Activated CD8-positive, alpha-beta memory T cell treated with anti-CD3 and anti-CD28 coated beads, Interleukin-2, amount 10 ng/mL, durations not matched to agents 7 days and 5 days (primary cell): ENCODE measurements at places on chromosomes 3 and 15. TPM values are rescaled to one million over a fixed set of nuclear protein-coding genes. Genes with fewer than 3 reads are reported as not detected.

- peaks cover 51% of the 10 kb centered on the region for H3K27me3 ChIP-seq
- no peak for DNase-seq
- H3K36me3 ChIP-seq = peaks cover 7% of the 10 kb centered on the region
These were observed 54.5 kb downstream of the CPN2 start for GRCh38 chr3:194296454-194297263.

- DNase-seq = no peak
- H3K4me1 ChIP-seq = no peaks in the 10 kb centered on the region
- H3K27ac ChIP-seq = no peak overlapping the region
- H3K36me3 ChIP-seq = no peaks in the 10 kb centered on the region
- H3K4me3 ChIP-seq = no peak overlapping the region
These were observed 471.2 kb downstream of the MFSD1 start for GRCh38 chr3:159273070-159273469.

- H3K36me3 ChIP-seq = no peaks in the 10 kb centered on the region
- no peaks in the 10 kb centered on the region for H3K4me1 ChIP-seq
- H3K4me3 ChIP-seq = no peak overlapping the region
- no peak for DNase-seq
- peaks cover 19% of the 10 kb centered on the region for H3K27me3 ChIP-seq
These were observed 26.1 kb downstream of the CD276 start for GRCh38 chr15:73710321-73710720.

GRCh38 chr15:62625429-62626033, 417.0 kb upstream of the TPM1 start:
- peaks cover 12% of the 10 kb centered on the region for H3K27me3 ChIP-seq
- H3K4me1 ChIP-seq = peaks cover 9% of the 10 kb centered on the region
- H3K36me3 ChIP-seq = no peaks in the 10 kb centered on the region

Gene MFN1
- 28.5 TPM for total RNA-seq

Gene OR5K2
- not detected for total RNA-seq

Gene ESYT3
- total RNA-seq = 0.26 TPM

Gene SLC6A11
- total RNA-seq = not detected

GRCh38 chr3:100777271-100777670, 68.0 kb downstream of the TFG start:
- no peaks in the 10 kb centered on the region for H3K27me3 ChIP-seq
- no peak overlapping the region for H3K4me3 ChIP-seq
- H3K4me1 ChIP-seq = no peaks in the 10 kb centered on the region
- H3K36me3 ChIP-seq = peaks cover 1% of the 10 kb centered on the region

- peaks cover 6% of the 10 kb centered on the region for H3K27me3 ChIP-seq
- DNase-seq = no peak
- H3K4me1 ChIP-seq = peaks cover 8% of the 10 kb centered on the region
- no peak overlapping the region for H3K4me3 ChIP-seq
- H3K27ac ChIP-seq = no peak overlapping the region
These were observed 26.5 kb upstream of the POLR2M start for GRCh38 chr15:57680021-57680420.

Gene ZNF197
- total RNA-seq = 13.8 TPM

Gene ZBTB38
- total RNA-seq = 42.5 TPM

DNA sequence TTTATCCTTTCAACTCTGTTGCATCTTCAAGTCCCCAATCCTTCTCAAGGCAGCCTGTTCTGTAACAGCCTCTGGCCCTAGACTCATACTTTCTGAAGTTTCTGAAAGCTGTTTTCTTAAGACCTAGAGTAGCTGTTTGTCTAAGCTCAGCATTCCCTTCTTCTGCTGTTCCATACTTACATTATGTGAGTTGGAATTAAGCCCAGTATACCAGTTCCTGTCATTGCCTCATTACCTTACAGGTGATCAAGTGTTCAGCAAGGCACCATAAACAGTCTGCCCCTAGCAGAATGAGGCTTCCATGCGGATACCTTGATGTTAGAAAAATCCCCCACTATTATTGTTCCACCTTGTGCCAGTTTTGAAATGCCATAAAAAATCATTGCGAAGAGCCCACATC, 180.6 kb downstream of the PLCL2 start:
- H3K36me3 ChIP-seq = peaks cover 53% of the 10 kb centered on the region
- no peak overlapping the region for H3K4me3 ChIP-seq
- DNase-seq = no peak

DNA sequence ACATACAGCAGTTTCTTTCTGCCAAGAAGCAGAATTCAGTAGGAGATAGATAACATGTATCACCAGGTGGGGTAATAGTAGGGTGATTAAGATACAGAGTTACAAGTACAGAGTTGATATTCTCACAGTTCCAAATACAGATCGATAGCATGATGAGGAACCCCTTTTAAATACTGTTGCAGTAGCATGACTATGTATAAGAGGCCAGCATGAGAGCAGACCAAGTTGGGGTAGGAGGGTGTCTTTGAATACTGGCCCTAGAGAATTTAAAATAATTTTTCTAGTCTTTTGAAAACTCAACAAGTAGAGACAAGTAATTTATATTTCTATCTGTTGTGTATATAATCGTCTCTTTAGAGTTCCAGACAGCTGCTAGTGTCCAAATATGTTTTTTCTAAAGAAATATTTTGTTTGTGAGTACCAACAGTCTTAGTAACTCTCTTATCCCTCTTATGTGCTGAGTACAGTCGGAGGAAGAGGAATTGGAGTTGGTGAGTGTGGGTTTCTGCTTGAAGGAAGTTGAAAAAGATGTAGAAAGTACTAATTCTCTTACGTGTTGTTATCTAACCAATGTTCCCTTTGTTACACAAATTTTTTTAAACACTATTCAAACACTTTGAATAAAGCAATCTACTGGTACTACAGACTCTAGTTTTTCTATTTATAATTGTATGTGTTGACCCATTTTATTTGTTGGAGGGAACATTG, 30.2 kb downstream of the LYSMD4 start:
- DNase-seq = no peak
- peaks cover 36% of the 10 kb centered on the region for H3K4me1 ChIP-seq
- peaks cover 1% of the 10 kb centered on the region for H3K36me3 ChIP-seq

GRCh38 chr3:107441617-107442016, 64.4 kb downstream of the CCDC54 start:
- no peak overlapping the region for H3K4me3 ChIP-seq
- DNase-seq = no peak
- H3K36me3 ChIP-seq = no peaks in the 10 kb centered on the region
- no peak overlapping the region for H3K27ac ChIP-seq
- H3K27me3 ChIP-seq = peaks cover 3% of the 10 kb centered on the region

GRCh38 chr3:66110840-66111239, 72.1 kb upstream of the MAGI1 start:
- H3K4me1 ChIP-seq = peaks cover 2% of the 10 kb centered on the region
- no peak overlapping the region for H3K27ac ChIP-seq
- H3K4me3 ChIP-seq = no peak overlapping the region
- DNase-seq = no peak
- H3K36me3 ChIP-seq = no peaks in the 10 kb centered on the region

Gene GPR87
- 0.40 TPM for total RNA-seq

DNA sequence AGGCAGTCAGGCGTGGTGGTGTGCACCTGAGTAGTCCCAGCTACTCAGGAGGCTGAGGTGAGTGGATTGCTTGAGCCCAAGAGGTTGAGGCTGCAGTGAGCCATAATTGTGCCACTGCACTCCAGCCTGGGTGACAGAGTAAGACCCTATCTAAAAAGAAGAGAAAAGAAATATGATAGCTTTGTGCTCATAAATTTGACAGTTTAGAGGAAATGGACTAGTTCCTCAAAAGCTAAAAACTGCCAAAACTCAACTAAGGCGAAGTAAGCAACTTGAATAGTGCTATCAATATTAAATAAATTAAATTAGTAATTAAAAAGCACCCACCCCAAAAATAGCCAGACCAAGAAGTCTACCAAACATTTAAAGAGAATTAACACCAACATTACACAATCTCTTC, 24.5 kb upstream of the SLC15A2 start:
- H3K4me3 ChIP-seq = no peak overlapping the region
- no peaks in the 10 kb centered on the region for H3K27me3 ChIP-seq

GRCh38 chr3:12182687-12183441, 24.2 kb upstream of the TIMP4 start:
- no peak for DNase-seq
- no peak overlapping the region for H3K4me3 ChIP-seq
- H3K27ac ChIP-seq = no peak overlapping the region
- no peaks in the 10 kb centered on the region for H3K27me3 ChIP-seq

- no peak for DNase-seq
- H3K4me1 ChIP-seq = peaks cover 24% of the 10 kb centered on the region
- H3K4me3 ChIP-seq = no peak overlapping the region
- H3K27me3 ChIP-seq = no peaks in the 10 kb centered on the region
- H3K27ac ChIP-seq = no peak overlapping the region
These were observed 4.4 kb downstream of the MTMR14 start for GRCh38 chr3:9653565-9654248.

Gene CLDN18
- total RNA-seq = not detected

- DNase-seq = no peak
- H3K27me3 ChIP-seq = no peaks in the 10 kb centered on the region
- no peaks in the 10 kb centered on the region for H3K4me1 ChIP-seq
These were observed 403.1 kb upstream of the EPHA3 start for GRCh38 chr3:88704338-88704737.

Gene CHRD
- total RNA-seq = not detected

Gene CYP19A1
- total RNA-seq = 1.0 TPM

GRCh38 chr15:60829416-60829815, 350.5 kb upstream of the ICE2 start:
- peaks cover 20% of the 10 kb centered on the region for H3K27me3 ChIP-seq
- H3K4me1 ChIP-seq = no peaks in the 10 kb centered on the region
- no peaks in the 10 kb centered on the region for H3K36me3 ChIP-seq
- no peak overlapping the region for H3K27ac ChIP-seq
- H3K4me3 ChIP-seq = no peak overlapping the region

DNA sequence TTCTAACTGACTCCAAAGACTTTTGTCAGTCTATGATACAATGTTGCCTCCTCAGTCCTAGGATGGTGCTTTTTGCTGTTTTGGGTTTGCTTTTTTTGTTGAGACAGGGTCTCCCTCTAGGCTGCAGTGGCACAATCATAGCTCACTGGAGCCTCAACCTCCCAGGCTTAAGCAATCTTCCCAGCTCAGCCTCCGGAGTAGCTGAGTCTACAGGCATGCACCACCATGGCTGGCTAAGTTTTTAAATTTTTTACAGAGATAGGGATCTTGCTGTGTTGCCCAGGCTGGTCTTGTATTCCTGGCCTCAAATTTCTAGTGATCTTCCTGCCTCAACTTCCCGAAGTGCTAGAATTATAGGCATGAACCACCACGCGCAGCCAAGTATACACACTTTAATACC, 22.5 kb downstream of the RUBCN start:
- peaks cover 43% of the 10 kb centered on the region for H3K36me3 ChIP-seq
- no peak overlapping the region for H3K4me3 ChIP-seq
- H3K27ac ChIP-seq = peak overlapping the region; percentile 100
- no peak for DNase-seq

DNA sequence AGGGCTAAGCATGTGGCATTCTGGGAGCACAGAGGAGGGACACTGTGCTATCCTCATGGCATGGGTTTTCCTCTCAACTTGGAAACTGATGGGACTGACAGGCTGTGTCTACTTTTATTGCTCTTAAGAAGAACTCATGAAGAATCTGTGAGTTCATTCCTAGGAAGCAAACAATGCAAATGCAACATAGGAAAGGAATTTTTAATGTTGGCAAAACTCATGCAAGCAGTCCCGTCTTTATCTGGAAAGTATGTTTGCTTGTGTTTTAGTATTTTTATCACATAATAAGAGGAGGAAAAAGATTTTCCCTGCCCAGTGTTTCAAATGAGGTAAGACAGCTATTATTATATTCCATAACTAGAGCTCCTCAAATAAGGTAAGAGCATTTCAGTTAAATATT, 89.7 kb downstream of the TRIM42 start:
- H3K36me3 ChIP-seq = no peaks in the 10 kb centered on the region
- H3K4me1 ChIP-seq = peaks cover 2% of the 10 kb centered on the region
- no peak for DNase-seq
- H3K4me3 ChIP-seq = no peak overlapping the region

DNA sequence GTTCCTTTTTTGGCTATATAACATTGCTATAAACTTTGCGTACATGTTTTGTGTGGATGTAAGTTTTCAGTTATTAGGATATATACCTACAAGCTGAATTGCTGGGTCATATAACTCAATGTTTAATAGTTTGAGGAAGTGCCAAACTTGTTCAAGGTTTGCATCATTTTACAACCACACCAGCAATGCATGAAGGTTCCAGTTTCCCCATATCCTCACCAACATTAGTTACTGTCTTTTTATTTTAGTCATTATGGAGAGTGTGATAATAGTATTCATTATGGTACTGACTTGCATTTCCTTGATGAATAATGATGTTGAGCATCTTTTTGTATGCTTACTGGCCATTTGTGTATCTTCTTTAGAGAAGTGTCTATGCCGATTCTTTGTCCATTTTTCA, 112.3 kb downstream of the NR1I2 start:
- no peaks in the 10 kb centered on the region for H3K27me3 ChIP-seq
- H3K36me3 ChIP-seq = peaks cover 13% of the 10 kb centered on the region
- no peak for DNase-seq
- no peak overlapping the region for H3K27ac ChIP-seq
- H3K4me1 ChIP-seq = peaks cover 7% of the 10 kb centered on the region

- DNase-seq = no peak
- no peaks in the 10 kb centered on the region for H3K4me1 ChIP-seq
- H3K36me3 ChIP-seq = no peaks in the 10 kb centered on the region
- H3K4me3 ChIP-seq = no peak overlapping the region
These were observed 19.0 kb downstream of the SYNM start for GRCh38 chr15:99123713-99124451.

Gene REC114
- total RNA-seq = not detected

DNA sequence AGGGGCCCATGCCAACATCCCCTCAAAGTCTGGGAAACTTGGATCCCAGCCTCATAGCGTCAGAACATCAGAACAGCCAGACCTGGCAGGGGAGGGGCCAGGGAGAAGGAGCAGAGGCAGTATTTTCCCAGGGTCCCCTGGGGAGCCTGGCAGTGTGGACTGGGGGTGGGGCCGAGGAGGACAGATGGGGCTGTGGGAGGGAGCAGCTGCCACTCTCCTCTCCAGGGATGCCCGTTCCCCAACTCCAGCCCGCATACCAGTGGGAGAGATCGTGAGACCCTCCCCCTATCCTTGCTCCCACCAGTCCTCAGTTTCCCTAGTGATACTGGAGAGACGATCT, 6.5 kb upstream of the DNAJB8 start:
- DNase-seq = no peak
- H3K27me3 ChIP-seq = peaks cover 18% of the 10 kb centered on the region
- H3K4me3 ChIP-seq = no peak overlapping the region
- no peaks in the 10 kb centered on the region for H3K4me1 ChIP-seq
- H3K36me3 ChIP-seq = no peaks in the 10 kb centered on the region

- DNase-seq = no peak
- no peaks in the 10 kb centered on the region for H3K36me3 ChIP-seq
- H3K4me3 ChIP-seq = no peak overlapping the region
- H3K27me3 ChIP-seq = no peaks in the 10 kb centered on the region
These were observed 247.3 kb upstream of the IGF1R start for GRCh38 chr15:98401029-98401428.

- H3K27ac ChIP-seq = no peak overlapping the region
- no peaks in the 10 kb centered on the region for H3K4me1 ChIP-seq
- DNase-seq = no peak
- no peaks in the 10 kb centered on the region for H3K36me3 ChIP-seq
- no peaks in the 10 kb centered on the region for H3K27me3 ChIP-seq
These were observed 654.6 kb upstream of the LMCD1 start for GRCh38 chr3:7847021-7847420.
